Gastroesophageal sphincter (tissue), 4 donors: ENCODE measurements at places on chromosomes 6 and 20. TPM values are rescaled to one million over a fixed set of nuclear protein-coding genes. Genes with fewer than 3 reads are reported as not detected.

GRCh38 chr6:71082033-71082650 is 125.3 kb upstream of the B3GAT2 start:
- no peak for ATAC-seq

Gene NUP43
- total RNA-seq = 29.4 TPM

DNA sequence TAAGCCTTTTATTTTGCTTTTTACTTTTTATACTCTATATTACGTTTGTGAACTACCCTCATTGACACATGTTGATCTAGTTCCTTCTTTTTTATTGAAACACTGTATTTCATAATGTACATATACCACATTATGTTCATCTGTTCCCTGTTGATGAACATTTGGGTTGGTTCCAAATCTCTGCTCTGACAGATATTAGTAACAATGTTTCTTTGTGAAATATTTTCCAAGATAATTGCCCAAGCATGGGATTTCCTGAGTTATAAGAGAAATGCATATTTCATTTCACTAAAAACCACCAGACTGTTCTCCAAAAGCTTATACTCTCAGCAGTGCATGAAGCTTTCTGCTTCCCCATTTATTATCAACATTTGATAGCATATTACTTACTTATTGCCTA is 44.2 kb upstream of the TNFRSF21 start:
- ATAC-seq = no peak

- ATAC-seq = no peak
Observed at GRCh38 chr6:92111386-92111785, 1308.0 kb downstream of the EPHA7 start.

Gene PRKN
- total RNA-seq = 8.4 TPM

DNA sequence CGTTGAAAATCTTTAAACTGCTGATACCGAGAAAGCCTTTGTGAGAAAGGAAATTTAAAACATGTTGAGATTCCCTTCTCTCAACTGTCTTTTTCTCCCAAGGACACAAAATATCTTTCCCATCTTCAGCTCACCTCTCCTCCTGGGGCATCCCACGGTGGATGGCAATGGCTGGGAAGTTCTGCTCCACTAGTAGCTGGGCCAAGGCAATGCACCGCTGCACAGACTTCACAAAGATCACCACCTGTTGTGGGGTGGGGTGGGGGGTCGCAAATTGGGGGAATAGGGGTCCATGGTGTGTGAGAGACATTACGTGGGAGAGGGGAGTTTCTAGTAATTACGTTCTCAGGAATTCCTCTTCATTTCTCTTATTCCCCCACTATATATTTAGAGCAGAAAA is 2.4 kb downstream of the MCCD1 start:
- ATAC-seq = no peak

GRCh38 chr6:119241111-119241465 is 108.5 kb downstream of the MAN1A1 start:
- ATAC-seq = no peak

- ATAC-seq = no peak
Observed at GRCh38 chr6:1705183-1705582, 95.5 kb downstream of the FOXC1 start.

GRCh38 chr20:59414936-59415623 is 114.7 kb downstream of the EDN3 start:
- ATAC-seq = no peak

DNA sequence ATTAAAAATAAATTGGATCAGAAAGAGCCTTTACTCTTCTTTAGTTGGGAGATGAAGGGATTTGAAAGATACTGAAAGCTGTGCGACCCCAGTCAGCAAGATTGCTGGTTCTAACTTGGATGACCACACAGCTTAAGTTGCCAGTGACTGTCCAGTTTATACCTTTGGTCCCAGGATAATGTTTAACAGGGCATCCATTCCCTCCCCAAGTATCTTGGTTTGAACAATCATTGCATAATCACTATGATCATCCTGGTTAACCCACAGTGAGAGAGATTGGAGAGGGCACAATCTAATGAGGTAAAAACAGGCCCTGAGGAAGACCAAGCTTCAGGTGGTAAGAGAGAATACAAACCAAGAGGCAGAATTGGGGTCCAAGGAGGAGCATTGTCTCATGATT is 798.3 kb downstream of the MAFB start:
- no peak for ATAC-seq

Gene CLVS2
- total RNA-seq = 0.27 TPM

- no peak for ATAC-seq
Observed at GRCh38 chr6:130240232-130240631, 17.5 kb upstream of the SAMD3 start.

Gene WFDC10B
- not detected for total RNA-seq

Gene PTGIS
- 75.3 TPM for total RNA-seq

- no peak for ATAC-seq
Observed at GRCh38 chr6:140644017-140644416, 1269.6 kb upstream of the CITED2 start.

- ATAC-seq = peak; percentile 25
Observed at GRCh38 chr6:31971279-31971992, 502 bp downstream of the DXO start.
